ENCODE measurements at places on chromosomes 1 and 21. TPM values are rescaled to one million over a fixed set of nuclear protein-coding genes. Genes with fewer than 3 reads are reported as not detected.

DNA sequence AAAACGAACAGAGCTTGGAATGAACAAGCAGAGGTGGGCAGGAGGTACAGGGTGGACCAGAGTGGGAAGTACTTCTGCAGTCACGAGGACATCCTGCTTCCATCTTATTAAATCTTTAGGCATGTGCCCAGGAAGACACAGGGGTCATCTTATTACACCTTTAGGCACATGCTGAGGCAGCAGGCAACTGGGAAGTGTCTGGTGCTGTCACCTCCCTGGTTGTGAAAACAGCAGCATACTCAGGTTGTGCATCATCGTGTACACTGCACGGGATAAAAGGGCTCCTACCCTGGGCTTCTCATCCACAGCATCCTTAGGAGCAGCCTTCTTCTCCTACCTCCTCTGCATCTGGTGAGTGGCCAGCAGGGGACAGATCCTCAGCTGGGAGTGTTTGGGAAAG is at the start of gene LCE3C:
LCE3C (plus strand) TSS at position 301 of the 400 bp plus-strand sequence. CDS start 498 bp downstream, outside the sequence.
- no peak for DNase-seq

Gene KRTAP10-6
- total RNA-seq, result not detected

Gene ELAPOR1
- 15.9 TPM for total RNA-seq

Gene TLR5
- total RNA-seq, result 1.2 TPM

GRCh38 chr1:14602136-14602535 is 3.7 kb downstream of the KAZN start:
- DNase-seq, result no peak

DNA sequence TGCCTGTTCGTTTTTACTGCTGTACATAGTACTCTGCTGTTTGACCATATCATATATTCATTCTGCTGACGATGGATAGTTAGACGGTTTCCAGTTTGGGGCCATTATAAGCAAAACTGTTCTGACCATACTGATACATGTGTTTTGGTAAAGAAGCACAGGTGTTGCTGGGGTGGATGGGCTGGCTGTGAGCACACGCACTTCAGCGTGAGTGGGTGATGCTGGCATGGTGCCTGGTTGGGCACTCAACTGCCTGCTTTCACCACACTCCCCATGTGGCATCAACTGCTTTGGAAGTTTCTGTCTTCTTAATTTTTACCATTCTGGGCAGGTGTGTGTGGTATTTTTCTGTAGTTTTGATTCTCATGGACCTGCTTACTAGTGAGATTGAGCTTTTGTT is 37.3 kb downstream of the ADARB1 start:
- DNase-seq, result no peak

DNA sequence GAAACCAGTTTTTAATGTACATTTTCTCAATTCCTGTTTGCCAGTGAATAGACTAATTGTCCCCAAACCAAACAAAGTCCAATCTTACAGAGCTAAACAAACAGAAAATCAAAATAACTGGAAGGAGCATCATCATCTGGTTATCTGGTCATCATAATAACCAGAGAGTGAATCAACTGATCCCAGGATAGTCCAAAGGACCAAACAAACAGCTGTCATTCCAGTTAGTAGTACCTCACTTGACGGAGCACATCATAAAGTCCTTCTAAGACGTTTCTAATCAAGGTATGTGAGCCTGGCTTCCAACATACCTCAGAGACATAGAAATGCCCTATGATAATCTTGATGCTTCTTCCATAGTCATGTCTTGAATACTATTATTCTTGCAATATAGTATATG is 240.5 kb downstream of the LTN1 start:
- DNase-seq, result no peak
